ENCODE measurements at places on chromosomes 1 and 21. TPM values are rescaled to one million over a fixed set of nuclear protein-coding genes. Genes with fewer than 3 reads are reported as not detected.

Gene SMIM11
- 14.1 TPM for total RNA-seq

Gene GATAD2B
- 51.4 TPM for total RNA-seq

- H3K4me1 ChIP-seq: no peaks in the 10 kb centered on the region
- H3K36me3 ChIP-seq: no peaks in the 10 kb centered on the region
- no peak overlapping the region for H3K27ac ChIP-seq
- no peak overlapping the region for H3K4me3 ChIP-seq
- H3K27me3 ChIP-seq: peaks cover 18% of the 10 kb centered on the region
- no peak for DNase-seq
Observed at GRCh38 chr21:27802816-27803475, 836.1 kb upstream of the ADAMTS5 start.

DNA sequence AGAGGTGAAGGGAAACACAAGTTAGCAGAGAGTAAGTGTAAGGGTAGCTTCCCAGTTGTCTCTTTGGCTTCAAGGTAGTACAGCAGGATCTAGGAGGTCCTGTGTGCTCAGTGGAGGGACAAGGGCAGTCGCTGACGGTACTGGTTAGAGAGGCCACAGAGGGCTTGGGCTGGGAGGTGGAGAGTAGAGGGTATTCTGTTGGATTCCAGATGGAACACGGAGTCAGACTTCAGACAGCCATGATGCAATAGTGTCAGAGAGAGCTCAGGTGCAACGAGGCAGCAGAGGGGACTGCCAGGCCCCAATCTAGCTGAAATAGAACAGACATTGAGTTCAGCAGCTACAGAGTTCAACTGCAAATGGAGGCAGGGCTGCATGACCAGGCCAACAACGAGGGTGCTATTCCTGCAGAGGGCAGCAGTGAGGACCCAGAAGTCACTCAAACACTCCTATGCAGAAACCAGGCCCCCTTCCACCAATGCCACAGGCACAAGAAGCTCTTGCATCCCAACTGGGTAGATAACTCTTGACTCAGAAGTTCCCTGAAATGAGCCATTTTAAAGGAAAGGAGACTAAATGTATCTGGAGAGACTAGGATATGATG lies 325.0 kb upstream of the ESRRG start:
- no peak overlapping the region for H3K27ac ChIP-seq
- H3K36me3 ChIP-seq: no peaks in the 10 kb centered on the region
- no peak for DNase-seq
- peaks cover 1% of the 10 kb centered on the region for H3K4me1 ChIP-seq
- no peaks in the 10 kb centered on the region for H3K27me3 ChIP-seq

GRCh38 chr21:44983421-44984206 lies 43.8 kb downstream of the SLX9 start:
- peak overlapping the region; percentile 51 for H3K27ac ChIP-seq
- DNase-seq: no peak
- H3K4me3 ChIP-seq: no peak overlapping the region
- H3K27me3 ChIP-seq: no peaks in the 10 kb centered on the region
- peaks cover 10% of the 10 kb centered on the region for H3K4me1 ChIP-seq

GRCh38 chr1:222928212-222928611 lies 113.4 kb downstream of the DISP1 start:
- H3K4me3 ChIP-seq: peak overlapping the region; percentile 77

- peaks cover 4% of the 10 kb centered on the region for H3K4me1 ChIP-seq
- DNase-seq: peak; percentile 24
- H3K4me3 ChIP-seq: no peak overlapping the region
- no peaks in the 10 kb centered on the region for H3K36me3 ChIP-seq
Observed at GRCh38 chr21:45507888-45508508, 34.2 kb downstream of the SLC19A1 start.
